ENCODE measurements at places on chromosomes 7 and 10.

DNA sequence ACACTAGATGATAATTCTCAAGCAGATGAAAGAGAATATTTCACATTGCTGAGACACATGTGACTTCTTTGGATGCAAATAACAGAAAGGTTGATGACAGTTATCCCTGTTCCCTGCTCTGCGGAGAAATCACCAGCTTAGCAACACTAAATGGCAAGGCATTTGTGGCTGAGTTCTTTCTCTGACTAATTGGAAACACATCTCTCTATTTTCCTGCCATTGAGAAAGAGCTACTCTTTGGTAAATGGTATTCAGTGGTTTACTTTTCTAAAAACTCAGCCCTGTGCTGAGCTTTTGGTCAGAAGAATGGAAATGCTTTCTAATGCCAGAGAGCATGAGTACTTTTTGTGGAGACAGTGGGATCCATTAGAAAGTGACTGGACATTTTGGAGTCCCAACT is 771.4 kb downstream of the LRMDA start:
- DNase-seq: no peak

- no peak for DNase-seq
These were observed 629.6 kb upstream of the MGMT start for GRCh38 chr10:128837478-128837877.

GRCh38 chr7:71864130-71864529 is 548.0 kb downstream of the CALN1 start:
- no peak for DNase-seq

GRCh38 chr10:74437822-74438221 is 286.8 kb downstream of the ADK start:
- DNase-seq: no peak

DNA sequence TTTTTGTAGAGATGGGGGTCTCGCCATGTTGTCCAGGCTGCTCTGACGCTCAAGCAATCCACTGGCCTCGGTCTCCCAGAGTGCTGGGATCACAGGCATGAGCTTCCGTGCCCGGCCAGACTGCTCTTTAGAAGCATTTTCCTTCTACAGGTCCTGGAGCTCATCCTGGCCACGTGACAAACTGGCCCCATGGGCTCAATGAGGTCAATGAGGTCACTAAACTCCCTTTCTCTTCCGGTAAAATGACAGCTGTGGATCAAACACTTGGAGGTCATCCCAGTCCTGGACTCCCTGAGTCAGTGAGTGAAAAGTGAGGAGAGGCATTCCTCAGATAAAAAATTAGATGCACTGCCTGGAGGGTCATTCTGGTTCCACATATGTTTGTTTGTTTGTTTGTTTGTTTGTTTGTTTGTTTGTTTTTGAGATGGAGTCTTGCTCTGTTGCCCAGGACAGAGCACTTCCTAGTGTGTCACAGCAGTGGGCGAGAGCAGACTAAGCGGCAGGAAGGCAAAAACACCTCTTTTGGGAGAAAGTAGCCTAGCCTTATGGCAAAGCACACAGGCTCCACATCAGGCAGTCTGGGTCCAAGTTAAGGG is 134.9 kb downstream of the TNS3 start:
- DNase-seq: no peak

Data from COLO829 (cell line).